Prostate gland (tissue), 2 donors: ENCODE measurements at places on chromosomes 16 and 17.

- no peaks in the 10 kb centered on the region for H3K36me3 ChIP-seq
- H3K4me1 ChIP-seq: no peaks in the 10 kb centered on the region
- H3K27me3 ChIP-seq: no peaks in the 10 kb centered on the region
- no peak overlapping the region for H3K4me3 ChIP-seq
- no peak for DNase-seq
- H3K27ac ChIP-seq: no peak overlapping the region
These were observed 28.8 kb downstream of the AATF start for GRCh38 chr17:36977568-36977967.

DNA sequence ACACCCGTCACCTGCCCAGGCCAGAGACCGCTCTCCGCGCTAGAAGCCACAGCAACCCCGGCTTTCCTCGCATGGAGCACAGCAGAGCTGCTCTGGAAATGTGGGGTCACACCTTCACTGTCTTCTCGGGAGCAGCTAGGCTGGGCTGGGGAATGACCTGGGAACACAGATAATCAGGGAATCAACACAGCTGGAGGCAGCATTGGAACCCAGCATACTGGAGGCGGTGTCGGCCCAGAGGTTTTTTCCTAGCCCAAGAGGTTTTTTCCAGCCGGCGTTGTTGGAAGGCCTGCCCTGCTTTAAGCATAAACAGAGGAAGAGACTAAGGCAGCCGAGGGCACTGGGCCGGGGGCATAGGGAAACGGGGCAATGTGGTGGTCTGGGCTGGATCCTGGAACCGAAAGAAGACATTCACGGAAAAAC, 791 bp upstream of the PLD6 start:
- H3K4me1 ChIP-seq: peaks cover 14% of the 10 kb centered on the region
- H3K4me3 ChIP-seq: no peak overlapping the region
- no peaks in the 10 kb centered on the region for H3K27me3 ChIP-seq
- peak overlapping the region; percentile 86 for H3K27ac ChIP-seq
- DNase-seq: no peak

- H3K27ac ChIP-seq: no peak overlapping the region
- DNase-seq: no peak
- no peak overlapping the region for H3K4me3 ChIP-seq
- H3K4me1 ChIP-seq: no peaks in the 10 kb centered on the region
- no peaks in the 10 kb centered on the region for H3K36me3 ChIP-seq
These were observed 58.3 kb downstream of the B9D1 start for GRCh38 chr17:19304209-19304608.

GRCh38 chr17:208429-208828, 27.0 kb upstream of the DOC2B start:
- H3K27me3 ChIP-seq: no peaks in the 10 kb centered on the region
- H3K4me1 ChIP-seq: no peaks in the 10 kb centered on the region
- no peaks in the 10 kb centered on the region for H3K36me3 ChIP-seq
- H3K27ac ChIP-seq: no peak overlapping the region
- H3K4me3 ChIP-seq: no peak overlapping the region
